Calu3 (cell line): ENCODE measurements at places on chromosomes 2 and 18. TPM values are rescaled to one million over a fixed set of nuclear protein-coding genes. Genes with fewer than 3 reads are reported as not detected.

The SERPINB12 gene
- total RNA-seq: not detected in 2 replicates

The KCNG2 gene
- total RNA-seq: not detected in 2 replicates

The IL1RN gene
- 19.4 and 55.8 TPM in 2 replicates for total RNA-seq

GRCh38 chr18:32803568-32803967 lies 30.7 kb upstream of the KLHL14 start:
- DNase-seq: no peak

DNA sequence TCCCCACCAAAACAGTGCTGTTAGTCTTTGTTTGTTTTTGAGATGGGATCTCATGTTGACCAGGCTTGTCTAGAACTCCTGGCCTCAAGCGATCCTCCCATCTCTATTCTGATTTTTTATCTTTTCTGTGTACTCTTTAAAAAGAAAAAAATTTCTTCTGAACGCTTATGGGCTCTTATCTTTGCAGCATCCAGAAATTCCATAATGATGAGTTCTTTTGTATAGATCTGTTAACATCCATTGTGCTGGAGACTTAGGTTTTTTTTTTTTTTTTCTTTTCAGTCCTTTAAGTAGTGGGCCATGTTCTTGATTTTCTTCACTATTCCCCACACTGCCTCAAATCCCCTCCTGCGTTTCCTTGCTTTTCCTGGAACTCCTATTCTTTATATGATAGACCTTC lies 31.0 kb downstream of the RBBP8 start:
- no peak for DNase-seq

DNA sequence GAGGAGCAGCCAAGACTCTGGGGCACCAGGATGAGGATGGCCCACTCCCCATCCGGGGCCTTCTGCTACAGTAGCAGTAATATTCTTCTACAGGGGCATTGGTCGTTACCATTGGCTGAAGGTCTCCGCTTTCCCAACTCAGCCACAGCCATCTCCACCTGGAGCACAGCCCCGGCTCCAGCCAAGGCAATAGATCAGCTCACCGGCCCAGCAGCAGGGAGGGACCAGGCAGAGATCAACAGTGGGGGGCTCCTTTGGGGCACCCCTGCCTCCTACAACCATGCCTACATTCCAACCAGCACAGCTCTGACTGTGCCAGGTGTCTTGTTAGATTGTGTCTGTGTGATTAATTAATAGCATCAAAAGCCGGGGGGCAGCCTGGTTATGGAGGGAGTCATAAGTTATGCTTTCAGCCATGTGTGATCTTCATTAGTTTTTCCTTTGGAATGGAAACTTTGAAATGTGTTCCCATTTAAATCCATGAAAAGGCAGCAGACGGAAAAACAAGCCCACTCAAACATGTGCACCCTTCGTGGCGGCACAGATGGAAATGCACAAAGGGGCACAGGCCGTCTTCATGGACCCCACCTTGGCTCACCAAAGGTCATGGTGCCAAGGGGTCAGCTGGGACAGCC lies 68.6 kb upstream of the BZW1 start:
- DNase-seq: no peak

DNA sequence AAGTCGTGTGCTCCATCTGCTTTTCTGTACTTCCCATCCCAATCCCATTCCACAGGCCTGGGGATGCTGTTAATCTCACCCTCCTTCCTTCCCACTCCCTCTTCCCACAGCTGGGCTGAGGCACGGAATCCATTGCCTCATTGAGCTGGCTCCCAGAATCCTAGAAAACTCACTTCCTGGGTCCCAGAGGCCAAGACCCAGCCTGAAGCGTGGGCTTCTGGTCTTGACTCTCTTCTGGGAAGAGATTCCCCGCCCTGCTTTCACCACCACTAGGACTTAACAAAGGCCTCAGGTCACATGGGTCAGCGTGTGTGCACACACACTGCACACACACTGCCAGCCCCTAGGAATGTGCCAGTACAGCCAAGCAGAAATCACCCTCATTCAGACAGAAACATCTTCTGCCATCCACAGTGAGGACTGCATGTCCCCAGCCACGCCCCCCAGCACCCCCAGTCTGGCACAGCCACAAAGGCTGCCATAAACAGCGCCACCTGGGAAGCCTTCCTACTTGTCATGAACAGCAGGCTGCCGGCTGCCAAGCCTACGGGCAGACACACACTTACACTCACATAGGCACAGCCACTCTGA lies 165.8 kb downstream of the TNS1 start:
- no peak for DNase-seq
